ENCODE measurements at places on chromosomes 1 and 21.

DNA sequence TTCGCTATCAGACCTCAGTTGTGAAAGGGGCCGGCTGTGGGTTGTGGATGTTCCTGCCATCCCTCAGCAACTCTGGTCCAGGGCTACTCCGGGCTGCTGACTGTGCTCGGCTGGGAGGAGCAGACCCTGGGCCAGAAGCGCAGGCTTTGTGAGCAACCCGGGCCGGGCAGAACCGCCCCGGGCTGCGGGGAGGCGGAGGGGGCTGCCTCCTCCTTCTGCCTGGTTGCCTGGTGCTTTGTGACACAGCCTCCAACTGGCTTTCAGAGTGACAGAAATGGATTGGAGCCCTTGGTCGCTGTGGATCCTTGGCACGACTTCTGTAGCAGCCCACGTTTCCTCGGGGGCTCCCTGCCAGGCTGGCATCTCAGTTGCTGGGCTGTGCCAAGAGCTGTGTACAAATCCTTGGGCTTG, 10.0 kb downstream of the DRAXIN start:
- no peak for DNase-seq

DNA sequence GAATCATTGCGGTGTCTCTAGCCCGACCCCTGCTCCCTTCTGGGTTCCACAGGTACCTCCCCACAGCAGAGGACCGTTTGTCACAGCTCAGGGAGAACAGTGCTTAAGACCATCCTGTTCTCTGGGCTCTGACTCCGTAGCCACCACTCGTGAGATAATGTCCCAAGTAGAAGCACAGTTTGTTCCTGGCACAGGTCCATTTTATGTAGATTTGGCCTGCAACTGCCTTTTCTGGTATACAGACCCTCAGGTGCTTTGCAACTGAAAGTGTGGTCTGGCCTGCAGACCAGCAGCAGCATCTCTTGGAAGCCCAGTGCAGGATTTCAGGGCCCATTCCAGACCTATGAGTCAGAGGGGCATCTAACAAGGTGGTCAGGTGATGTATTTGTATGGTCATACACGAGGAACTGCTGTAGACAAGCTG, 28.4 kb upstream of the TMEM125 start:
- DNase-seq: no peak

DNA sequence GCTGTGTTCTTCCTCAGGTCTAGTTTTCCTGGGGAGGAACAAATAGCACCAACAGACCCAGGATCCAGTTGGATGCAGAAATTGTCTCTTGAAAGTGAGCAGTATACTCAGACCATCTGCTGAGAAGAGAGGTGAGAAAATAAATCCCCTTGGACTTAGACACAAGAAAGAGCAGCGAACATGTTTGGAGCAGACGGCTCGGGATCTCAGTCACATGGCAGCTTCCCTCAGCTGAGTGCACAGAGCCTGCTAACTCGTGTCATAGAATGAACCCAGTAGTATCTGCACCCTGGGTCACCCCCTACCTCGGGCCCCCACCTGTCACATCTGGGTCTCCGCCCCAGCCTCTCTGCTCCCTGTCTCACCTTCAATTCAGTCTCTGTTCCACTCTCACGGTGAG, 115.6 kb downstream of the CCDC185 start:
- no peak for DNase-seq

- DNase-seq: no peak
Measured at GRCh38 chr1:30657131-30658013, 66.0 kb downstream of the MATN1 start.

- DNase-seq: no peak
Measured at GRCh38 chr1:151841141-151841540, 1.5 kb upstream of the C2CD4D start.

DNA sequence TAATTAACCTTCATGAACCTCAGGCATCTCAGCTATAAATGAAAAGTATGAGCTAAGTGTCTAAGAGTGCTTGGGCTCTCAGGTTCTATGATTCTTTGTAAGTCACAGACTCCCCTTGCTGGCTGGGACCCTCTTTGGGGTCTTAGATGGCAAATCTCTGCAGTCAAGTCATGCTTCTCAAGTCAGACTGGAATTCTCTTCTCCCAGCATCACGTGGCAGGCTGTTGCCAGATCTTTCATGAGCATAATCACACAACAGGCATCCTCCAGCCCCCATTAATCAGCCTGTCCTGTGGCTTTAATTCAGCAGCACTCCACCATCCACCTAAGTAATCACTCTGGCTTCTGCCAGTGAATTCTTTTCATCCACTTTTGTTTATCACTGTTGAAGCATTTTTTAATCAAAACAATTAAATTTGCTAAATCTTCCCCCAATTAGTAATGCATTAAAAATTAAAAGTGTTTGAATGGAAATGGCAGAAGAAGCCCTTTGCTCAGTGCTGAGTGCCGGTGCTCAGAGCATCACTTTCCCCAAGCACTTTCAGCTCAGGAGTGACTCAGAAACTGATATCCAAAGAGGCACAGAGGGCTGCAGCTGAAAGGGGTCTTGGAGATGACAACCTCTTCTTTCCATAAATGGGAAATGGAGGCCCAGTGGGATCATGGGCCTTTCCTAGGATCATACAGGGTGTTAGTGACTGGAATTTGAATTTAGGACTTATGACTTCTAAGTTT, 50.2 kb downstream of the C8A start:
- DNase-seq: no peak

GRCh38 chr1:56817716-56818463, 1.3 kb downstream of the FYB2 start:
- DNase-seq: no peak

GRCh38 chr1:169018751-169019150, 87.7 kb upstream of the ATP1B1 start:
- no peak for DNase-seq

GRCh38 chr1:24989082-24989481, 59.0 kb upstream of the RUNX3 start:
- DNase-seq: no peak

DNA sequence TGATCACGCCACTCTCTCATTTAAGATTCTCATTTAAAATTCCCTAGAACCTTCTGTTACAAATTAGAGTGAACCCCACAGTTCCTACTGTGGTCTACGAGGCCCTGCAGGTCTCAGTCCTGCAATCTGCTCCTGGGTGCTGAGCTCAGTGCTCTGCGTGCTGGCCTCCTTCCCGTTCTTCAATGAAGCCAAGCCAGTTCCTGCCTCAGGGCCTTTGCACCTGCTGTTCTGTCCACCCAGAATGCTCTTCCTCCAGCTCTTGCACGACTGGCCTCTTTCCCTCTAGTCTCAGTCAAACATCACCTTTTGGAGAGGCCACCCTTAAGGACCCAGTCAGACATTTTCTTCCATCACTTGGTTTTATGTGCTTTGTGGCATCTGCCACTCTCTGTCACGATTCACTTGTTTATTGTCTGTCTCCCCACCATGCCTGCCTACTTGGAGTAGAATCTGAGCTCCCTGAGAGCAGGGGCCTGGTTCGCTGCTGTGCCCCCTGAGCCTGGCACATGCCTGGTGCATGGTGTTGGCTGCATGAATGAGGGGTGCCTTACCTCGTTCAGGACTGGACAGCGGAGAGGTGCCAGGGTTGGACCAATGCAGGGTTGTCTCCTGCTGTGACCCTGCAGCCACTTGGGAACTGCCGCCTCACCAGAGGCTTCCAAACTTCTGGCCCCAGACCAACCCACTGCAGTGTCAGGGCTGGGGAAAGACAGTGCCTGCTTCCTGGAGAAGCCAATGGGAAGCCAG, 9.7 kb upstream of the H6PD start:
- no peak for DNase-seq

- DNase-seq: no peak
Measured at GRCh38 chr1:35619237-35620121, 21.8 kb downstream of the PSMB2 start.

GRCh38 chr1:157429601-157430240, 122.6 kb downstream of the FCRL5 start:
- DNase-seq: no peak

DNA sequence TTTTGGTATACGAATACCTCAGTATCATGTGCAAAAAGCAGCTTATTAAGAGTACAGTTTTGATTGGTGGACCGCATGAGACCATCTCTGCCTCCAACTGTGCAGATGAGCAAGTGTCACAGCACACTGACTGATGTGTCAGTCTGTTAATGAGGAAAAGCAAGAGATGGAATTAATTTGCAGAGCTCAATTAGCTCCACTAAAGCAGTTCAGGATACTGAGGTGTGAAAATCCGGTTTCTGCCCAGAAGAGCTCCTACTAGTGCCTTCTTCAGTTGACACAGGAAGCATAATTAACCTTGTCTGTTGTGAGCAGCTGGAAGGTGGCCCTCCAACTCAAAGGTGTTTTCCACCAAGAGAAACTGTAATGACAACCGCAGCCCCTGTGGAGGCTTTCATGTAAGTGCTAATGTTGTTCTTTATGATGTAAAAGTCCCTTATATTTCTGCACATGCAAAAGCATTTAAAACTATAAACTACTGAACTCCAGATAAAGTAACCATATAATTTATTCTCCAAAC, 44.3 kb downstream of the PCNX2 start:
- no peak for DNase-seq

GRCh38 chr21:39479814-39480182, 28.0 kb downstream of the SH3BGR start:
- no peak for DNase-seq

DNA sequence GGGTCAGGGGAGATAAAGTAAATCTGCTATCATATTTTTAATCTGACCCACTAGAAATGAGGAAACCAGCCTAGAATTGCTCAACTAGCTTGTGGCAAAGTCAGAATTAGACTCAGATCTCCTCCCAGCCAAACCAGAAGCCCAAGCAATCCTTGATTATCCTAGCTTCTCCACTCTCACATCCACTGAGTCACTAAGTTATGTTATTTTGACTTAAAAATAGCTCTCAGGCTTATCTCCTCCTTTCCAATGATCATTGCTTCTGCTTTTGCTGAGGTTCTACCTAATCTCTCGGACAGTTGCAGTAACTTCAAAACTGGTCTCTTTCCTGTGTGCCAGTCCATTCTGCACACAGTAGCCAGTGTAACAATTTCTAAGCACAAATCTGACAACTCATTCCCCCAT, 22.9 kb downstream of the OVAAL start:
- no peak for DNase-seq

- no peak for DNase-seq
Measured at GRCh38 chr1:175536369-175536768, 207.0 kb downstream of the TNR start.

DNA sequence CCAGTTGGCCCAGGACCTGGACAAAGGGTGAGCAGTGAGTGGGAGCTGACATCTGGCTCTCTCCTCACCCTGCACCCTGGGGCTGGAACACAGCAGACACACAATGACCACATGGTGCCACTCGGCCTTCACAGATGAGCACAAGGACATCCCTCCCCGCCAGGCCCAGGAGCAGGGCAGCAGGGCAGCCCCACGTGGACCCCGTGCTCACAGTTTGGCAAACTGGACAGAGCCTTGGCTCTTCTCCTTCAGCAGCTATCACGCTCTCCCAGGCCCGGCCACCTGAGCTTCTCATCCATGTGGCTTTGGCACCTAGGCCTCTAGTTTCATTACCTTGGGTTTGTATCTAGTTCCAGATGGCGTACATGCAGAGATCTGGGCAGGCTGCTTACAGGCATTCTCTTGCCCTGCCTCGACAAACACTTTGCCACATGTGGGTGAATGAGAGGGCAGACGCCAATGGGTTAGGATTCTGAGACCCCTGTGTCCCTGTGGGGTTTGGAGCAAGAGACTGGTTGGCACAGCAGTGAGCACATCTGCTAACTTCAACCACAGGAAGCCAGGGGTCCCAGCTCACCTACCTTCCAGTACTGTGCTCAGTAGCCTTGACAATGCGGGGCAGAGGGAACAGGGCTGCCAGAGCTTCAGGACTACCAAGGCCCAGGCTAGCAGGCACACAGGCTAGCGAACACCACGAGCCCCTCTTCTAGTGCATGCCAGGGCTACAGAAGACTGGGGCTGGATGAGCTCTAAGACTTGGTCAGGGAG, 3.4 kb upstream of the PTPRF start:
- no peak for DNase-seq

GRCh38 chr1:116497656-116498055, 73.2 kb downstream of the CD58 start:
- DNase-seq: no peak

DNA sequence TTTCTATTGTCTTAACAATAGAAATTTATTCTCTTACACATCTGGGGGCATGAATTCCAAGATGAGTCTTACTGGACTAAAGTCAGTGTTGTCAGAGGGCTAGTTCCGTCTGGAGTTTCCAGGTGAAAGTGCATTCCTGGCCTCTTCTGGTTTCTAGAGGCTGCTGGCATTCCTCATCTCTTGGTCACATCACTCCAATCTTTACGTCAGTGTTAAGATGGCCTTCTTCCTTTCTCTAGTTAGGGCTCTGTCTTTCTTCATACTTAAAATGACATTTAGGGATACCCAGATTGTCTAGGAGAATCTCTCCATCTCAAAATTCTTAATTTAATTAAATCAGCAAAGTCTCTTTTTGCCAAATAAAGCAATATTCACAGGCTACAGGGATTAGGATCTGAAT, 13.3 kb upstream of the PDC start:
- no peak for DNase-seq

- DNase-seq: no peak
Measured at GRCh38 chr1:155309423-155310021, 856 bp downstream of the FDPS start.

DNA sequence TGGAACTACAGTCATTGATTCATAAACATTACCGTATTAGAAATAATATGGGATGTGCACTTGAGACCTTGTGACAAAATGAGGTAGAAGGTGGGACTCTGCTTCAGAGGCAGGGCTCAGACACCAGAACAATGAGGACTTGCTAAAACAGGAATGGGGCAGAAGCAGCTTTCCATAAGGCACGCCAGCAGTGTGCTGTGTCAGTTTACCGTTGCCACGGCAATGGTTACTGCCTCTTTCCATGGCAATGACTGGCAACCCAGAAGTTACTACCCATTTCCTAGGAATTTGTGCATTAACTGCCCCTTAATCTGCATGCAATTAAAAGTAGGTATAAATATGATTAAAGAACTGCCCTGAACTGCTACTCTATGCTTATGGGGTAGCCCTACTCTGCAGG, 169.0 kb downstream of the CHRM3 start:
- no peak for DNase-seq

GRCh38 chr1:53371851-53372250, 44.0 kb upstream of the LRP8 start:
- DNase-seq: no peak

- no peak for DNase-seq
Measured at GRCh38 chr1:230091473-230092231, 24.6 kb downstream of the GALNT2 start.

DNA sequence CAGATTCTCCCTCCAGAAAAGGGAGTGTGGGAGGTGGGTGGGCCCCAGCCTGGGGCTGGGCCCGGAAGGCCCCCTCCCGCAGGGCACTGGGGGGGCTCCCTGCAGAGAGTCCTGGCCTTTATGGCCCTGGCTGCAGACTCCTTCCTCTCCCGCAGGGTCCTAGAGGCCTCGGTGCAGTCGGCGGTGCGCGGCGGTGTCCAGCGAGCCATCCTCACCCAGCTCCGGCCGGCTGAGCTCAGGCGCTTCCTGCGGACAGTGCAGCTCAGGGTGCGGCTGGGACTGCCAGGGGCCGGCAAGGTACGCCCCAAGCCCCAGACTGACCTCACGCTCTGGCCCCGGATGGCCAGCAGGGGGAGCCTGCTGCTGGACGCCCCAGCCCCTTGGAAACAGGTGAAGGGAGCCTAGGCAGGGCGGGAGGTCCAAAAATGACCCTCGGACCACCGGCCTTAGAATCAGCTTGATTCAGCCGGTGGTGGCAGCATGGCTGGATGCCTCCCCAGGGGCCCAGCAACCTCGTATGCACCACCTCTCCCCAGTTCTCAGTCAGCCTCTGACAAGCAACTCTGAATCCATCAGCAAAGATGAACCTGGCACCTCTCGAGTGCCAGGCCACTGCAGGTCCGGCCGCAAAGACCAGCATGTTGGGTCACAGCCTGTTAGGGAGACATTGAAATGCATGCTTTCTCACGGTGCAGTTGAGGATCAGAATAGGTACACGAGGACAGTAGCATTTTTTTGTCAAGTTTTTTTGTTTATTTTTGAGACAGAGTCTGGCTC, 20.6 kb downstream of the MTHFR start:
- DNase-seq: peak; percentile 38
